ENCODE measurements at places on chromosomes 7 and 10. TPM values are rescaled to one million over a fixed set of nuclear protein-coding genes. Genes with fewer than 3 reads are reported as not detected.

GSAP gene
- polyA plus RNA-seq: 7.8 TPM

CPN1 gene
- polyA plus RNA-seq: 2.9 TPM

SGPL1 gene
- polyA plus RNA-seq: 52.5 TPM

MAT1A gene
- polyA plus RNA-seq: 1.3 TPM

PILRA gene
- 4.4 TPM for polyA plus RNA-seq

PRSS2 gene
- polyA plus RNA-seq: not detected

SNX10 gene
- polyA plus RNA-seq: 24.9 TPM

POLR2J gene
- polyA plus RNA-seq: 30.8 TPM

ABCB4 gene
- 2.0 TPM for polyA plus RNA-seq

TAS2R60 gene
- polyA plus RNA-seq: not detected

MYH16 gene
- 0.10 TPM for polyA plus RNA-seq

LRMDA gene
- polyA plus RNA-seq: 19.1 TPM

PHKG1 gene
- polyA plus RNA-seq: 1.3 TPM

SPOCK2 gene
- polyA plus RNA-seq: 163 TPM

SPDYE9 gene
- polyA plus RNA-seq: 0.97 TPM

TMEM213 gene
- polyA plus RNA-seq: 49.6 TPM

MYO3A gene
- 6.5 TPM for polyA plus RNA-seq

SUN3 gene
- 0.29 TPM for polyA plus RNA-seq

GTF2IRD1 gene
- polyA plus RNA-seq: 53.3 TPM

TAS2R41 gene
- polyA plus RNA-seq: not detected

CLRN3 gene
- polyA plus RNA-seq: 18.5 TPM

SPRN gene
- 4.2 TPM for polyA plus RNA-seq

DKK1 gene
- 43.9 TPM for polyA plus RNA-seq

LRRC4 gene
- polyA plus RNA-seq: 10.0 TPM

OR2A5 gene
- 0.10 TPM for polyA plus RNA-seq

CPVL gene
- 78.1 TPM for polyA plus RNA-seq

PDK4 gene
- 19.3 TPM for polyA plus RNA-seq

SEC61G gene
- 188 TPM for polyA plus RNA-seq

ELN gene
- polyA plus RNA-seq: 152 TPM

CTAGE4 gene
- 5.8 TPM for polyA plus RNA-seq
